PC-9 (cell line): ENCODE measurements at places on chromosomes 5 and 9. TPM values are rescaled to one million over a fixed set of nuclear protein-coding genes. Genes with fewer than 3 reads are reported as not detected.

SLC1A3 gene
- 0.24 TPM in 1 of 2 replicates, not detected in the other for total RNA-seq

INSL6 gene
- not detected in 2 replicates for total RNA-seq

EGFL7 gene
- 53.1 and 70.7 TPM in 2 replicates for total RNA-seq

PCDHA1 gene
- not detected in 2 replicates for total RNA-seq

ARL14EPL gene
- 0.37 TPM in 1 of 2 replicates, not detected in the other for total RNA-seq

SPAG8 gene
- total RNA-seq: 0.48 and 1.0 TPM in 2 replicates

TRAF2 gene
- total RNA-seq: 42.7 and 48.0 TPM in 2 replicates

TBCA gene
- 179 and 205 TPM in 2 replicates for total RNA-seq

MVB12B gene
- 6.7 and 8.8 TPM in 2 replicates for total RNA-seq

GLDC gene
- total RNA-seq: 0.53 and 1.5 TPM in 2 replicates

TAF11L14 gene
- not detected in 2 replicates for total RNA-seq

SDHA gene
- total RNA-seq: 347 and 443 TPM in 2 replicates

NDUFS6 gene
- total RNA-seq: 153 and 163 TPM in 2 replicates

S100Z gene
- not detected in 2 replicates for total RNA-seq

PLK2 gene
- 508 and 615 TPM in 2 replicates for total RNA-seq

GPR151 gene
- total RNA-seq: not detected in 2 replicates

OMD gene
- total RNA-seq: not detected in 2 replicates

EIF4E1B gene
- total RNA-seq: not detected in 2 replicates

CD72 gene
- 3.2 and 4.1 TPM in 2 replicates for total RNA-seq

PCDHB16 gene
- not detected in 2 replicates for total RNA-seq

PCDHGA2 gene
- total RNA-seq: 0.11 and 0.13 TPM in 2 replicates

SIT1 gene
- total RNA-seq: not detected in 2 replicates

F2RL2 gene
- total RNA-seq: 1.5 and 3.5 TPM in 2 replicates

CDC20B gene
- total RNA-seq: not detected in 2 replicates

TLR4 gene
- 0.28 and 0.55 TPM in 2 replicates for total RNA-seq

HTR4 gene
- not detected in 2 replicates for total RNA-seq

TMEM171 gene
- total RNA-seq: 7.8 and 9.9 TPM in 2 replicates

ARSK gene
- 5.2 and 5.8 TPM in 2 replicates for total RNA-seq

PTPRD gene
- not detected in 2 replicates for total RNA-seq

MARVELD2 gene
- total RNA-seq: 16.2 and 21.0 TPM in 2 replicates

GTF3C4 gene
- total RNA-seq: 24.7 and 26.9 TPM in 2 replicates

WNT8A gene
- 0.35 TPM in 1 of 2 replicates, not detected in the other for total RNA-seq

ACSL6 gene
- total RNA-seq: not detected in 2 replicates

ANKRD34B gene
- total RNA-seq: 0.15 and 0.26 TPM in 2 replicates

PCDHGA12 gene
- not detected in 2 replicates for total RNA-seq

FRRS1L gene
- not detected in 2 replicates for total RNA-seq

PFDN1 gene
- 62.7 and 69.1 TPM in 2 replicates for total RNA-seq

PRDM9 gene
- total RNA-seq: not detected in 2 replicates

MAML1 gene
- 25.7 and 34.0 TPM in 2 replicates for total RNA-seq

IFNA5 gene
- total RNA-seq: not detected in 2 replicates

GABRA6 gene
- not detected in 2 replicates for total RNA-seq

PKD2L2 gene
- total RNA-seq: 0.46 and 0.50 TPM in 2 replicates

SPATA31C2 gene
- not detected in 2 replicates for total RNA-seq

PCSK1 gene
- not detected in 2 replicates for total RNA-seq

MEGF10 gene
- not detected in 2 replicates for total RNA-seq

VLDLR gene
- 7.4 and 8.1 TPM in 2 replicates for total RNA-seq

SH3GLB2 gene
- 184 and 213 TPM in 2 replicates for total RNA-seq

NR5A1 gene
- 0.13 and 0.15 TPM in 2 replicates for total RNA-seq

IQGAP2 gene
- not detected in 2 replicates for total RNA-seq

PLAC8L1 gene
- not detected in 2 replicates for total RNA-seq

ECSCR gene
- total RNA-seq: not detected in 2 replicates

HACD4 gene
- 2.4 and 4.5 TPM in 2 replicates for total RNA-seq

NEURL1B gene
- total RNA-seq: 14.3 and 20.4 TPM in 2 replicates

CDH9 gene
- total RNA-seq: not detected in 2 replicates

C9orf50 gene
- total RNA-seq: 0.38 TPM in 1 of 2 replicates, not detected in the other

LCN15 gene
- total RNA-seq: not detected in 2 replicates

LHX6 gene
- 0.48 TPM in 1 of 2 replicates, not detected in the other for total RNA-seq

SHOC1 gene
- total RNA-seq: 0.20 TPM in 1 of 2 replicates, not detected in the other
